ENCODE measurements at places on chromosomes 12 and 14.

DNA sequence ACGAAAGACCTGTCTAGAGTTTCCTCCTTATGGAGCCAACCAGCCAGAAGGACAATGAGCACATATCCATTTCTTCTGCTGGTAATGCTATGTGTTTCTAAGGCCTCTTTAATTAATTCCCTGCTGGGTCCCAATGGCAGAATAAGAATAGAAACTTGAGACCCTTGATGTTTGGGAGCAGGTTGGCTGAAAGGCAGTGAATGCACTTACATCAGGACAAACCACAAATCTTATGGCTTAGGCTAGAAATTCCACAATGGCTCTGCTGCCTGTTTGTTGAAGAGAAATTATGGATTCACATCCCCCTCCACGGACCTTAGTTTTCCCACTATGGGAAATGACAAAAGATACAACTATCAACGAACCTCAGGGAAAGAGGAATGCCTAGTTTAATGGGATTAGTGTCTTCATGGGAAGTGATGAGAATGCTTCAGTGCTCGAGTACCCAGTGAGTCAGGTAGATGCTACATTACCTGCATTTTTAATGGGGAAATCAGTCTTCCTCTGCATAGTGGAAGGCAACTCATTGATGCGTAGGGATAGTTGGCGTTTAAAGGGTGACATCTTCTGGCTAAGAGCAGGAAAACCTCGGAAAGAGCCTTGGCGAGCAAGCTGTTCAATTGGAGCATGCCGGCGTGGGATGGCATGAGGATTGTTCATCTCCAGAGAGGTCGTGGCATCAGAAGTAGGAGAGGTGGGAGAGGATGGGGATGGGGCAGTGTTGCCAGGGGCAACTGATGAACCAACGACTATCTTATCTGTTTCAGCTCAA is 46.5 kb downstream of the PAPLN start:
- peak; percentile 62 for DNase-seq

- DNase-seq = peak; percentile 95
Measured at GRCh38 chr14:36502558-36503508, 17.2 kb downstream of the NKX2-1 start.

GRCh38 chr14:39025250-39025809 is 77.7 kb downstream of the SEC23A start:
- peak; percentile 41 for DNase-seq

DNA sequence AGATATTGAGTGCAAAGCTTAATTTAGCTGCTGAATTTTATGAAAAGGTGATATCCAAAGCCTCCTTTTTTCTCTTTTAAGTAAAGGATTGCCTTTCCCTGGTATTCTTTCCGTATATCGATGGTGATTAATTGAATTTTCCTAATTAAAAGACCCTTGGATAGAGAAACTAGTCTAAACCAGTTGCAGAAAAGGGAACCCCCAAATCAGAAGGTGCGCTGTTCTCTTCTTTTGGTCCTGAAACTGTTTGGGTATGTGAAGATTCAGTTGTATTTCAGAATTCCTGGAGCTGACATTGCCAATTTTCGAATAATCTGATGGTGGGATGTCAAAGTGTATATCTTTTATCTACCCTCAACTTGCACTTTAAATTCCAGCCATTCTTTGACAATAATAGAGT is 1.9 kb downstream of the GPHN start:
- DNase-seq = no peak

DNA sequence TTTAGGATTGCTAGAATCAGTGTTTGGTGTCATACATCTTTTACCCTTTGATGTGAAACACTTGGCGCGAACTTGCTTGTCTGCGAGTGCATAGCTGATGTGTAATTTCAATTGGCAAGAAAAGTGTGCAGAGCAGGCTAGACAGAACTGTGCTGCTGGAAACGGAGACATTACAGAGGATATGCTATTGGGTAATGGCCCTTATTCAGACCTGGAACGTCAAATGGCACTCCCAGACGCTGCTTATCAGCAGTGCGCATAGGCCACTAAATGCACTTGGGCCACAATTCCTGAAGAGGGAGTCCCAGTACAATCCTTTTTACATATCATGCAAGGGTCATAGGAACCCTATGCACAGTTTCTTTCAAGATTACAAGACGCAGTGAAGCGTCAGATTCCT is 15.7 kb upstream of the SLC10A1 start:
- DNase-seq = peak; percentile 20

GRCh38 chr14:26463136-26463535 is 134.7 kb downstream of the NOVA1 start:
- DNase-seq = no peak

DNA sequence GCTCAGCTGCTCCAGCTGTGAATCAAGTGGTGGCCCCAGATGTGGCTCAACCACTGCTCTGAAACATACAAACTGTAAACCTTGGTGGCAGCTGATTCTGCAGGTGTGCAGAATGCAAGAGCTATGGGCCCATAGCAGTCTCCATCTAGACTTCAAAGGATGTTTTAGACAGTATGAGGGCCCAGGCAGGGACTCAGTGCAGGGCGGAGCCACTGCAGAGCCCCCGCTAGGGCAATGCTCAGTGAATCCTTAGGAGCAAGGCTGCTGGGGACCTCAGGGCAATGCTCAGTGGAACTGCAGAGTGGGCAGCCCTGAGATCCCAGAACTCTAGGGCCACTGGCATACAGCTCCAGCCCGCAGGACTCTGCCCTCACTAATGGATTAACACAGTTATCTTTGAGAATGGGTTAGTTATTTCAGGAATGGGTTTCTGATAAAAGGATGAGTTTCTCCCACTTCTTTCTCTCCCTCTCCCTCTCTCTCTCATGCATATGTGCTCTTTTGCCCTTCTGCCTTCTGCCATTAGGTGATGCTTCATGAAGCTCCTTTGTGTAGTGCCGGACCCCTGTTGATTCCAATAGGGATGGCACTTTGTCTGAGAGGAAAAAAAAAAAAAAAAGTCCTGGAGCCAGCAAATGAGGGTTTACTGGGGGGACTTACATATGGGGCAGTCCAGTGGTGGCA is 48.4 kb upstream of the JDP2 start:
- DNase-seq = no peak

DNA sequence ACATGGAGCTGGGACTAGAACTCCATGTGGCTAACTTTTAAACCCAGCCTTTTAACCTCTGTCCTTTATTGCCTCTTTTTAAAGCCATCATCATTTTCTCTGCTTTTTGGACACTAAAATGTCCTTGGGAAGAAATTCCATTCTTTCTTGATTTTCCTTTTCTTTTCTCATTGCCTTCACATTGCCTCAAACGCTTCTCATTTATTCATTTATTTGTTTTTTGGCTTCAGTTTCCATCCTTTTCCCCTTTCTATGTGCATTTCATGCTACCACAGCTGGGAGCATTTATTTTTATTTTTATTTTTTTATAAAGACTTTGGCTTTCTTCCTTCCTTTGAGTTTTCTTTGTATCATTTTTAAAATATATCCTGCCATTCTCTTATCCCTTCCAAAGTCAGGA is 212.2 kb downstream of the DACT1 start:
- DNase-seq = no peak

GRCh38 chr14:92074555-92074954 is 31.8 kb downstream of the ATXN3 start:
- no peak for DNase-seq

DNA sequence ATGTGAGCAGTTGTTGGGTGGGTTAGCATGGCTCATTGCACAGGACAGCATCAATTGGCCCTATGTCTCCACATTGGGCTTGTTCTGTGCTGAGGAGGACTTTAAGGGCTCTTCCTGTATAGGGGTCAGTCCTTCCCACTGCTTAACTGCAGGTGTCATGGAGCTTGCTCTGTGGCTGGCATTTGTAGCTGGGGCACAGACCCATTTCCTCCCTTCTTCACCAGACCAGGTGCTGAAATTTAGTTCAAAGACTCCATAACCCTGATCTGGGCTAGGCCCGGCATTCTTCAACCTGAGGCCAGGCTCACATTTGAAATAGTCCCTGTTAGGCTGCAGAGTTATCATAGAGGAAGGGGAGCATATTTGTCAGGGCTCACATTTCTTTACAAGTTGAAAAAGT is 12.8 kb downstream of the CHST11 start:
- DNase-seq = no peak

GRCh38 chr12:110046451-110047187 is 1.7 kb downstream of the C12orf76 start:
- DNase-seq = no peak

Data from NCI-H524 treated with DMSO at 0.1 percent for 48 hours (cell line).